ENCODE measurements at places on chromosomes 1 and 21.

GRCh38 chr1:219712506-219712905 is 99.6 kb upstream of the ZC3H11B start:
- DNase-seq, result no peak

GRCh38 chr1:70863239-70863638 is 184.4 kb downstream of the PTGER3 start:
- DNase-seq, result no peak

GRCh38 chr1:60173006-60173405 is 99.4 kb upstream of the C1orf87 start:
- DNase-seq, result no peak

DNA sequence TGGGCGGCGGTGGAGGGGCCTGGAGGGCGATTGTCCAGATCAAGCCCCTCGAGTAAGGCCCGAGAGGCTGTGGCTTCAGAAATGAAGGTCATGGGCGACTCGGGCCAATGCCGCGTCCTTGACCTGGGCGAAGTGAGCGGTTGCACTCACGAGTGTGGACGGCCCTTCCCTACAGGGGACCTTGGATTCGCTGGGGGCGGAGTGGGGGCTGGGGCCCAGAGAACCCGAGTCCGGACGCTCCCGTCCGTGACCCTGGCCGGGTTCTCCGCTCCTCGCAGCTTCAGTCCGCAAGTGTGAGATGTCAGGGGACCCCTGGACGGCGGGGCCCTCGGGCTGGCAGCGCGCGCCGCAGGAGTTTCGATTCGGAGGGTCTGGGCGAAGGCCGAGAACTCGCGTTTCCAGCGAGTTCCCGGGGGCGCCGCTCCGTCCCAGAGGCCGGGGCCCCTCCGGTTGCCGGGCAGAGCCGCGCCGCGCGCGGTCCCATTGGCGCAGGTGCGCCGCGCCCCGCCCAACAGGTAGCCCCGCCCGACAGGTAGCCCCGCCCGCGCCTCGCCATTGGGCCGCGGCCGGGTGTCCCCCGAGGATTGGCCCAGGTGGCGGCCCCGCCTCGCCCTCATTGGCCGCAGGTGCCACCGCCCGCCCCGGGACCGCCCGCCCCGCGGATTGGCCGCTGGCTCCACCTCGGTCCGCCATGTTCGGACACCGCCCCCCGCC is at the start of gene PRKCZ:
PRKCZ (plus strand) TSS at position 694 of the 714 bp plus-strand sequence. CDS start 220 bp downstream, outside the sequence.
- peak; percentile 94 for DNase-seq

DNA sequence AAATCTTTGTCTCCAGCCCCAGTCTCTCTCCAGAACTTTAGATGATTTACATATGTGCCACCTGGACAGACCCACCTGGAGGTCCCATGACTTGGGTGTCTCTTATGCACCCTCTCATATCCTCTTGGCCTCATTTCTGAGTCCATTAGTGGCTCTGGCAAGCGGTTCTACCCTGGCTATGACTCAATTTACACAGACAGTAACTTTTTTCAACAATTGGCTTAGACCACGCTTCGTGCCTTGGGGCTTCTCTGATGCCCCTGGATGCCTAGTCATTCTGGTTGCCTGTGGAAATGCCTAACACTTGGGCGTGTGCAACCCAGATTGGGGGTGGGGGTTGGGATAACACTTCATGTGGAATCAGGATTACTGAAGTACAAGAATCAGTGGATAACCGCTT is 57.1 kb upstream of the GADD45A start:
- DNase-seq, result no peak

DNA sequence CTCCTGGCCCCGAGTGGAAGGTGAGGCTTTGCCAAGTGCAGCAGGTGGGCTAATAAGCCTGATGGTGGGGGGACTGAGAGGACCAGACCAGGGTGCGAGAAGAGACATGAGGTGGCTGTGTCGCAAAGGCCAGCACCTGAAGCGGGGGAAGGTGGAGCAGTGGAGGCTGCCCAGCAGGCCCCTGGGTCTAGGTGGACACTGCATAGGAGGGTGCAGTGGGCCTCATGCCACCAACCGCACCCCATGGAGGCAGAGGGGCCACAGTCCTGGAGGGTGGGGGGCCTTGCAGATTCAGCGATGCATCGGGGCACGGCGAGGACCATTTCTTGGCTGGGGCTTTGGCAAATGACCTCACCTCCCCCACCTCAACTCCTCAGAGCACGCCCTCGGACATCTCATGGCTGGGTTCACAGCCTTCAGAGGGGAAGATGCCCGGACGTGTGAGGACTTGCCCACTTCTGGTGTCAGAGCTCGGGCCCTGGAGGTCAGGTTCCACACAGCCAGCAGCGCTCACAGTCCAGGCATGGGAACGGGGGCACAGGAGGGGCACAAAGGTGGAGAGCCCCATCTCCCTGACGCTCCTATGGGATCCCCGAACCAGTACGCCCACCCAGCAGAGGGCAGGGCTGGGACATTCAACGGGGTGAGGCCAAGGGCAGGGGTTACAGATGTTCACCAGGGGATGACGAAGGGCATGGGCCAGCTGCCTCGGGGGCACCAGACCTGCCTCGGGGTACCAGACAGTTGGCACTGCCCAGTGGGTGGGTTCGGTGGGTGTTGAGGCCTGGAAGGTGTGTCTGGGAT is 35.4 kb downstream of the UBE2G2 start:
- DNase-seq, result no peak

- DNase-seq, result no peak
Observed at GRCh38 chr1:9149837-9150581, 21.1 kb upstream of the GPR157 start.

DNA sequence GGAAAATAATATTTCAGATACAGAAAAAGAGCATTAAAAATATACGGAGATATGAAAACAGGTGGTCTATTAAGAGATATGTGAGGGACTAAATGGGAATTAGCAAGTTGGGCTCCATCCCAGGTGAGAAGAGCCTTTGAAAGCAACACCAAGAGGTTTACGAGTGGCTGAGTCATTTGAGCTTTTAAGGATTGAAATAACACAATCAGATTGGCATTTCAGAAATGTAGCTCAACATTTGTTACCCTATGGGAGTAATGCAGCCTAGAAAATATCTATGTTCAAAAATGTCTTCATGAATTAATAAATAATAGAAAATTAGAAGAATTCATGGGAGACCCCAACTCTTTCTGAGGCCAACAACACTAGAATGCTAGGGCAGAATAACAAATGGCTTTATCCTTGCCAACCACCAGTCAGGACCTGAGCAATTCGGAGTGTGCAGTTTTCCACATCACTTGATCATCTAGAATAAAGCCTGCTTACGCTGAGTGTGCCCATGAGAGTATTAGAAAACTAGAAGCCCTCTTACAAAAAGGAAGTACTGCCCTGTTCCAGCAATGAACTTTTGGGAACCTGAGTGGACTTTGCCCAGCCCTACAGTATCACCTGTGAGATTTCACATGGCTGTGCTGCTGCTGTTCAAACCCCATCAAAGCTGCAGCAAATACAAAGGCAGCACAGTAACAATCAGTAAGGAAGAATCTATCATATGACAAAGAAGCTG is 538.0 kb upstream of the CAMK1G start:
- no peak for DNase-seq

Data from stimulated activated CD4-positive, alpha-beta T cell treated with anti-CD3 and anti-CD28 coated beads, Interleukin-1b, Interleukin-23, amount 100 ng/mL, for 4 hours (primary cell).